ENCODE measurements at places on chromosomes 4 and X.

DNA sequence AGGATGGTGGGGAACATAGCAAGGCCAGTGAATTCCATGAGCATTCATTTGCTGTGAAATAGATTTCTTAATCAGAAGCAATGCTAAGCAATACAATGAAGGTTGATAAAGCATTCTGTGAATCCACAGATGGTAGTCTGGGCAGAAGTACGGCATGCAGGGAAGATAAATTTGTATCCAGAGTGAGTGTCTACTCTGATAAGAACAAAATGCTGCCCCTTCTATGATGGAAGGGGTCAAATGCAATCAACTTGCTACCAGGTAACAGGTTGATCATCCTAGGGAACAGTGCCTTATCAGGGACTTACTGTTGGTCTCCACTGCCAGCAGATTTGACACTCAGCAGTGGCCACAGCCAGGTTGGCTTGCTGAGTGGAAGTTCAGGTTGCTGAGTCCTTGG lies 189.4 kb downstream of the MAB21L2 start:
- DNase-seq = no peak

DNA sequence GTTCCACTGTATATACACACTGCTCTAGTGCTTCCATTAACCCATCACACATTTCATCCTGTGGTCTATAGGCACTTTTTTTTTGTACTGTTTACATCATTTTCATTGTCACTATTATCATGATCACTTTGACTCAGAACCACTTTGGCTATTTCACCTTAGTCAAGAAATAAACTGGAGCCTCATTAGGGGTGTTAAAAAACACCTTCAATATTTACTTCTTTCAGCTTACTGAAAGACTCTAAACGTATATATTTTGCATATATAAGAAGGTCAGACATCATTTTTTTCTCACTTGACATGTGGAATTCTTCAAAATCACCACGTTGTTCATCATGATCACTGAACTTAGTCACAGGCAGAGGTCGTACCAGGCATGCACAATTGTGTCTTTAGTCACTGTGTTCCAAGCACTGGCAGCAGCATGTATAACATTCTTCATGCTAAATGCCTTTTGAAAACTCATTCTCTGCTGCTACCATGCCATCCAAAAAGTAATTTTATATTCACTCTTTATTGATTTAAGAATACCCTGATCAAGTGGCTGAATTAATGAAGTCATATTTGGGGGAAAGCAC lies 229.2 kb upstream of the ARSJ start:
- no peak for DNase-seq

- no peak for DNase-seq
These were observed 3.4 kb downstream of the RHOH start for GRCh38 chr4:40199999-40200874.

- no peak for DNase-seq
These were observed 31.7 kb downstream of the RNF175 start for GRCh38 chr4:153728151-153728550.

DNA sequence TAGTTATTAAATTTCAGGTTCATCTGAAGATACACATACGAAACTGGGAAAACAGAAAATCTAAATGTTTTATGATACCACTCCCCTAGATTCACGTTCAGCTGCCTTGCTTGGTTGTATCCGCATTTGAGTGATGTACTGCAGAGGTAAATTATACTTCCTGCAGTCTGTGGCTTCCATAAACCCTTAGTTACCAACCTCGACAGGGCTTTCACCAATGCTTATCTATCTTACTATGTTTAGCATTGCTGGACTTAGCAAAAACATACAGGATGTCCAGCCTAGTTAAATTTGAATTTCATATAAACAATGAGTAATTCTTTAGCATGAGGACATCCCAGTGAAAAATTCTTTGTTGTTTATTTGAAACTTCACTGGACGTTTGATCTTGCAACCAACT lies 108.8 kb downstream of the TMA16 start:
- no peak for DNase-seq

- no peak for DNase-seq
These were observed 21.0 kb upstream of the EFNB1 start for GRCh38 chrX:68807818-68808217.

DNA sequence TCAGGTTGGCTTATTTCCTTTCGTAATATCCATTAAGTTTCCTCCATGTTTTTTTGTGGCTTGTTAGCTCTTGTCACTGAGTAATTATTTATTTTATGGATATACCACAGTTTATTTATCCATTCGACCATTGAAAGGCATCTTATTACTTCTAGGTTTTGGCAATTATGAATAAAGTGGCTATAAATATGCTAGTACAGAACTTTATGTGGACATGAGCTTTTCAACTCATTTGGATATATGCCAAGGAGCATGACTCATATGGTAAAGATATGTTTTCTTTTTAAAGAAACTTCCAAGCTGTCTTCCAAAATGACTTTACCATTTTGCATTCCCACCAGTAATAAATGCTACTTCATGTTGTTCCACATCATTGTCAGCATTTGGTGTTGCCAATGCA lies 803.6 kb downstream of the GLUD2 start:
- DNase-seq = no peak

- no peak for DNase-seq
These were observed 238.9 kb downstream of the NR3C2 start for GRCh38 chr4:148203056-148203898.

DNA sequence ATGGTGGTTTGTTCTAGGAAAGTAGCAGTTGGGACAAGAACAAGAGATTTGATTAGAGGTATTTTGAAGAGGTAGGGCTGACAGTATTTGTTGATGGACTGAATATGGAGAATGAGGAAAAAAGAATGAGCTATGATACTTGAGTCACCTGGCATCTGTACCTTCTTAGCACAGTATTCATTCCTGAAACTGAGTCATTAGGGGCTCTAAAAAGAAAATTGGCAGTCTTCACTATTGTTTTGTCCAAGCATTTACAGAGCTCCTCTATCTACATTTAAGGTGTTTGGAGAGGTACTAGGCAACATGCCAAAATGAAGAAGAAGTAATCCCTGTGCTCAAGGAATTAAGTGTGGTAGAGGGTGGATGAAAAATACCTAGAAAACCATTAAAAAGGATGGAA lies 165.8 kb downstream of the SHROOM4 start:
- no peak for DNase-seq

DNA sequence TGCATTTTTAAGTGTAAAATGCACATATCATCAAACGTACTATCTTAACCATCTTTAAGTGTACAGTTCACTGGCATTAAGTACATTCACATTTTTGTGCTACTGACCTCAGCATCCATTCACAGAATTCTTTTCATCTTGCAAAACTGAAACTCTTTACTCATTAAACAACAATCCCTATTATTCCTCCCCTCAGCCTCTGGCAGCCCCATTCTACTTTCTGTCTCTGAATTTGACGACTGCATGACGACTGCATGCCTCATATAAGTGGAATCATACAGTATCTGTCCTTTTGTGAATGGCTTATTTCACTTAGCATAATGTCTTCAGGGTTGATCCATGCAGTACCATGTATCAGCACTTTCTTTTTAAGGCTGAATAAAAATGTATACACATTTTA lies 38.7 kb downstream of the CNKSR2 start:
- DNase-seq = no peak

DNA sequence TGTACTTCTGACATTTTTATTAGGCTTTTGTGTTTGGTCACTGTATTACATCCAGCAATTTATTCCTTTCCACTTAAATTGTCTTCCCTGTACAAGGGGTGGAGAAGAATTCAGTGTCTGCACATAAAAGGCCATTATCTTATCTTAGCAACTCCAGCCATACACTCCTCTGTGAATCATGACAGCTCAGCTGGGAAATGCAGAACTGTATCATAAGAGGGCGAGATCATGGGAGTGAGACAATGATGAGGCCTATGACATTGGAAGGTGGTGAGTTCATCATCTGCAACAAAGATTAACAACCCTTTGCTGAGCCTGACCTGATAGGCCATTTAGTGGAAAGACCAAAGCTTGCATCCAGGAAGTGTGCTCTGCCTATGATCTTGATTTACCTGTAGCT lies 33.3 kb downstream of the SLIT2 start:
- DNase-seq = no peak

- DNase-seq = no peak
These were observed 13.6 kb upstream of the FREM3 start for GRCh38 chr4:143713955-143714625.

- peak; percentile 78 for DNase-seq
These were observed 27.6 kb upstream of the INTU start for GRCh38 chr4:127604949-127605709.

DNA sequence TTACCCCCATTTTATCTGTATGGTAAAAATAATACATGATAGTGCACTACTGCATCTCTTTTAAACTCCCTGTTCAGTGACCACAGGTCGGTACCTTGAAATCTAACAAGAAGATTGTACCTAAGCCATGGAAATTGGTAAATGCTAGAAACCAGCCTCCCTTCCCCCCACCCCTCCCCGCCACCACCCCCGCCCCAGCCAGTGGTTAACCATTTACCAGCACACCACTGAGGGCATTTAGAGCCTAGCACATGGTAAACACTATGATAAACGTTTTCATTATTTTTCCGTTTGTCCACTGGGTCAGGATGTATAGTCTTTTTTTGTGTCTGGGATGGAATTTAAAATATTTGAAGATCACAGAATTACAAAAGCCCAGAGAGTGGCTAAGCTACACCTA lies 703 bp upstream of the FTSJ1 start:
- no peak for DNase-seq

DNA sequence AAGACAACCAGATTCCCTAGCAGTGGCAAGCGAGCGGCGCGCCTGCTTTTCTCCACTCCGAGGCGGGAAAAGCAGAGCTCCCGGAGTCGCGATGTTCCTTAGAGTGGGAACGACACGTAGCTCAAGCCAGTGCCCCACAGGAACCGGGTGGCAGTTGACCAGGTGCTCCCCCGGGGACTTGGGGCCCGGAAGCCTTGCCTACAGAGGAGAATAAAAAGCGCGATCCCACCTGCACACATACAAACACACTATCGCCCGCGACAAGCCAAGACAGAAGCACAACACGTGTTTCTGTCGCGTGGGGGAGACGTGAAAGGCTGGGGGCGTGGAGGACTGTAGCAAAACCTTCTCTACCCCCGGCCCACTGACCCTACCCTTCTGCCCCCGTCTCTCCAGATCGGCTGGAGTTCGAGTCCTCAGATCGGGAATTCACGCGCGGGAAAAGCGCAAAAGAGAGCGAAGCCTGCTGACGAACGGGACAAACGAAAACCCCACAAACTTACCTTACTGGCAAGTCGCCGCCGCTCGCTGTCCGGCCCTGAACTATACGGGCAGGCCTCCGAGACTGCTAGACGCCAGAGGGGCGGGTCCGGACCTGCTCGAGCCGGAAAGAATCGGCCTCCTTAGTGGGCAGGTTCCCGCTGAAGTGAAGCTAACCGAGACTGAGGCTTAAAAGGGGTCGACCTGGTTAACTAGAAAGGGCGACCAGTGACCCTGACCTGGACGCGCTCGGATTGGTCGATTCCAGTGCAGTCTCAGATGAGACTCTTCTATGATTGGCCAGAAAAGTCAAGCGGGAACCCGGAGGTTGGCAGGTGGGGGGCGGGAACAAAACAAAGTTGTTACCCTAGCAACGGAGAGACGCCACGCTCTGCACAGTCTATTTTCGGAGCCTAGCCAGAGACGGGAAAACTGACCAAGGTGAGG lies at the start of the genes DNAAF6 and NUP62CL:
Gene DNAAF6, plus strand, starts transcription at position 842 of the 927 bp plus-strand sequence. CDS start 6,265 bp downstream, outside the sequence.
Gene NUP62CL, minus strand, starts transcription at position 664 of the 927 bp plus-strand sequence. CDS start 31,287 bp downstream, outside the sequence.
- peak; percentile 90 for DNase-seq

DNA sequence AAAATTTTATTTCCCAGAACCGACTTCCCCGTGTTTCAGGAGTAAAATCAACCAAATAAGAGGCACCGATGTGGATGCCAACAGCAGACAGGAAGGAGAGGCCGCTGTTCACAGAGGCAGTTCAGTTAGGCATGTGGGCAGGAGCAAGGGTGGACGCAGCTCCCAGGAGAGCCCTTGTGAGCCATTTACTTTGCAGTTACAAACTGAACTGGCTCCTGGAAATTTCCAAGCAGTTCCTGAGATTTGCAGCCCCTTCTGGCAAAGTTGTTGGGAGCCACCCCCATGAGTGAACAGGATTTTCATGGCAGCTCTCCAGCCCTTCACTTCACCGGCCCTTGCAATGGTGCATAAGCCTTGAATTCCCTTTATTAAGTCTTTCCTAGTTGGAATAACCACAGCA lies 189.1 kb downstream of the AFAP1 start:
- no peak for DNase-seq

DNA sequence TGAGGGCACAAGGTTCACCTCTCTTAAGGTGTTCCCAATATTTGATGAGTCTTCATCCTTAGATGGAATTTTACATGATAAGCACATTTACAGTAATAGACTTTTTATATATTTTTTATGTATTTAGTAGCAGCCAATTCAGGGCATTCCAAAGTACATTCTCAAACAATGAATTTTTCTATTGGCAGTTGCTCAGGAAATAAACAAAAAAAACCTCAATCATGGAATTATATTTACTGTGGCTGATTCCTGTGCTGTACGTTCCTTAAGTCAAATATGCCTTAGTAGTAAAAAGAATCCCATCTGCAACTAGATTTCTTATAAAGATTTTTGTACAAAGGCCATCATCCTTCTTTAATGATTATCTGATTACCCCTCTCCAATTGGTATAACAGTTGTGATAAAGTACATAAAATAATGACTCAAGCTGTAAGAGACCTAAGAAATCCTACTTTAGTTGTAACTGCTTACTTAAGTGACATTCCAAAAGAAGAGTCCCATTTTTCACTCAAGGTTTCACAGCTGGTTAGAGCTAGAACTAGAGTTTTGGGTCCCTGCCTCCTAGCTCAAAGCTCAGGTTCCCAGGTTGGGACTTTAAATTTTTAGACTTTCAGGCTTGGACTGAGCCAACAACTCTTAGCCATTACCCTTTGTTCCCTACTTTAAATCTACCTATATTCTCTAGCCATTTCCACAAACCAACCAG lies 152.7 kb downstream of the FHIP1A start:
- no peak for DNase-seq

DNA sequence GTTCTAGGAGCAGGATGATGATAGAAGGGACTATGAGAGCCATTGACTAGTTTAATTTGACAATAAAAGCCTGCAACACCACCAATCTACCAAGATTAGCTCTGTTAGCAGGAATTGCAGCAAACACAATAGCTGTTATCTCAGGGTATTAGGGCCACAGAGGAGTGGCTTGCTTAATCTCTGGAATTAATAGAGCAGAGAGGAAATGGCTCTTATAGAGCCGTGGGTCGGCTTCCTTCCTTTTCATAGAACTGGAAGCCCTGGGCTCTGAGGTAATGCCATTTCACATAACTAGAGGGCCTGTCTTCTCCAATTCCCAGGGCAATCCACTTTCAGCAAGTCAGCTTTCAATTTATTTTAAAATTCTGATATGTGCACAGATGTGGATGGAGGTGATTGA lies 83.0 kb downstream of the MAMLD1 start:
- DNase-seq = no peak
